ENCODE measurements at places on chromosomes 5 and 9.

GRCh38 chr9:132465131-132465635 lies 55.2 kb downstream of the CFAP77 start:
- no peak for DNase-seq

GRCh38 chr9:121568343-121569265 lies 69.0 kb upstream of the GGTA1 start:
- DNase-seq = peak; percentile 40

- DNase-seq = no peak
Observed at GRCh38 chr9:33232815-33233214, 7.2 kb upstream of the SPINK4 start.

DNA sequence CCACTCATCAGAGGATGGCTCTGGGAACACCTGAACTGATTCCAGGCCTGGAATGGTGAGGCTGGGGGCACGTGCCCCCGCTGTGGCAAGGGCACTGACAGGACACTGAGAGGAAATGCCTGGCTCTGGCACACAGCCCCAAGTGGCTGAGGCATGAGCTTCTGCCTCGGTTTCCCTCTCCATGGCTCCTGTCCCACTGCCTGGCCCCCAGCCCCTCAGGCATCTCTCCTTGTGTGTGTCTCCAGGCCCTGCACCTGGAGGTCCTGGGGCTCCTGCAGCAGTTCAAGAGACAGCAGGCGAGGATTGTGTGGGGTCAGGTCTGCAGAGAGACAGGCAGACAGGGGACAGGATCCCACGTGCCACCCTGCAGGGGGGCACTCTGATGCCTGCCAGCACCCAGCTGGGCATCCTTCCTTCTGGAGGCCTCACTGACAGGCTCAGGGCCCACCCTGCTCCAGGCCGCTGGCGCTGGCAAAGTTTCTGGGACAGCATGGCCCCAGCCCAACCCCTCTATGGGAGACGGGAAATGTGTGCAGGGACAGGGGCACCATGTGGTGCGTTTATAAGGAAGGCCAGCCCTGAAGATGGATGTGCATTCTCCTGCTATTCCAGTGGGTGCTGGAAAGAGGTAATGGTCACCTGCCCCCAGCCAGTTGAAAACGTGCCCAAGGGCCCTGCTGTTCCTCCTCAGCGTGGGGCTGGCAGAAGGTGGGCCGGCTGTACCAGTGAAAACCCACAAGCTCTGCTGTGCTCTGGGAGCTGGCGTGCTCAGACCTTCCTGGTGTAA lies 66.0 kb downstream of the RASGEF1C start:
- DNase-seq = peak; percentile 36

GRCh38 chr9:137760426-137760825 lies 117.2 kb upstream of the CACNA1B start:
- no peak for DNase-seq

- no peak for DNase-seq
Observed at GRCh38 chr9:93207860-93208734, 24.2 kb downstream of the WNK2 start.

GRCh38 chr5:10201223-10201868 lies 48.3 kb downstream of the ATPSCKMT start:
- peak; percentile 52 for DNase-seq

GRCh38 chr9:10804486-10804885 lies 191.7 kb upstream of the PTPRD start:
- no peak for DNase-seq

GRCh38 chr5:124675931-124676846 lies 70.2 kb downstream of the ZNF608 start:
- DNase-seq = no peak

DNA sequence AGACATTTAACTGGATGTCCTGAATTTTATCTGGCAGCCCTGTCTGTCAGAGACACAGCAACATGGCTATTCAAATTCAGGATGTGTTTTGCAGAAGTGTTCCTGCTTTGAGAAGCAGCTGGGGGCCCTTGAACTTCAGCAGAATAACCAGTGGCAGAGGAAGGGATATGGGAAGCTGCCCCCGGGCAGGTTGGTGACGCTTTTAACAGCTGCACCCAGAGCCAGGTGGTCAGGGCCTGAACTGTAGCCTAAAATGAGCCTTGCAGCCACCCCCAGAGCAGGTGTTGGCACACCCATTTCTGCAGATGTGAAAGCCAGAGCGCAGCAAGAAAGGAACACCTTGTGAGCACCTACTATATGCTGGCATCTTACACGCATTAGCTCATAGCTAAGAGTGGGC lies 128.7 kb upstream of the BOD1 start:
- DNase-seq = no peak

GRCh38 chr5:138148811-138149210 lies 9.6 kb upstream of the NME5 start:
- no peak for DNase-seq

DNA sequence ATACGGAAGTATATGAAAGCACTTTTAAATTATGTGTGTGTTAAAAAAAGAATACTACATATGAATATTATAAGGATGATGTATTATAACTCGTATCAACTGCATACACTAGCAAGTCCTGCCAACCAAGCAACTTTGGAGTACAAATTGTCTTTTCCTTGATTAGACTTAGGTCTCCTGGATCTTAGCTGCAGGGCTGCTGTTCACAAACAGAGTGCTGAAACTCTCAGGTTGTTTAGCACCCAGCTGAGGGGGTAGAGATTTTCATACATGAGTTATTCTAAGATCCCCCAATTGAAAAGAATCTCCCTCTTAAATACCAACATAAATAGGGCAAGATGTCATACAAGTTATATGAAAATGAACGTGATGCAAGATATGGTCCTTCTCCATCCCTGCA lies 149.8 kb upstream of the TNC start:
- DNase-seq = no peak

DNA sequence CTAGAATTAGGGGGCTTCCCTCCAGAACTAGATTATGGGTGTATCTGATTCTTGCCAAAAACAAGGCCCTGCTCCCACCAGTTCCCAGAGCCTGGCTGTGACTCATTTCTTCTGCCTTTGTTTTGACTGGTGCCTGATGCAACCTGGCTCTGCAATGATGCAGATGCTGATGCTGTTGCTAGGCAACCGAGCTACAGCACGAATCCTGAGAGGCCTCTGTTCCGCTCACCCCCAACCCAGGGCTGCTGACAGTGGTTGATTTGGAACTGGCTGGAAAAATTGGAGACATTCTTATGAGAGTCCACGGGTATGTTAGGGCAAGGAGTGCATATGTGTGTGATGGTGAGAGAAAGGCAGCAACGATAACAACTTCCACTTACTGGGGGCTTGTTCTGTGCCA lies 100.3 kb downstream of the NSG2 start:
- peak; percentile 51 for DNase-seq

DNA sequence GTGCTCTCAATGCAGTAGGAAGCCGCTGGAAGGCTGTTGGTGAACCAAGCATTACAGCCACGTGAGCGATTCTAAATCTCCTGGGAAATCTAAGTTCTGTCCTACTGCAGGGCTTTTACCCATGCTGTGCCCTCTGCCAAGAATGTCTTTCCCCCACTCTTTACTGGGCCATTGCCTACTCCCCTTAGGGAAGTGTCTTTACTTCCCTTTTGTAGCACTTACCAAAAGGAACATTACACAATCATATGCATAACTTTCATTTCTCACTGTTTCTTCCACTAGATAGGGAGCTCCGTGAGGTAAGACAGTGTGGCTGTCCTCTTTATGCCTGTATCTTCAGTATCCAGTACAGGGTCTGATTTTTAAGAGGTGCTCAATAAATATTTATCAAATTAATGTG lies 241.7 kb upstream of the NR4A3 start:
- no peak for DNase-seq

GRCh38 chr5:179878222-179879002 lies 19.8 kb upstream of the MRNIP start:
- DNase-seq = peak; percentile 64

GRCh38 chr5:23316060-23316591 lies 191.3 kb upstream of the PRDM9 start:
- no peak for DNase-seq

DNA sequence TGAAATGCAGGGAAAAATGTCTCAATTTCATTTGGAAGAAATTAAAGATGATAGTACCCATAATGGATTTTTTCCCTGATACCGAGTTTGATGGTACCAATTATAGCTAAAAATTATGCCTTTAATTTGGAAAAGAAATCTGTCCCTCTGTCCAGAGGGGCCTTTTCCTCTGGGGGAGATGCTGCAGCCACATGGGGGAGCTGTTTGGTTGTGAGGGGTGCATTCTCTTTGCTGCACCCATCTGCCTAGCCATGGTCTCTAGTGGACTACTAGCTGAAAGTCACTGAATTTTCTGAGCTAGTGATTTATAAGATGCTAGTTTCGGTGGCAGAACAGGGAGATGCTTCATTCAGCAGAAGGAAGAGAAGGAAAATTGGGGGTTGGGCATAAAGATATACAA lies 9.6 kb downstream of the SEC61B start:
- peak; percentile 56 for DNase-seq

Measured in H7 (cell line).